ENCODE measurements at places on chromosomes 5 and 9. TPM values are rescaled to one million over a fixed set of nuclear protein-coding genes. Genes with fewer than 3 reads are reported as not detected.

The IFNB1 gene
- total RNA-seq = not detected

The ECM2 gene
- total RNA-seq = 0.12 TPM

The PFN3 gene
- total RNA-seq = not detected

The SEMA5A gene
- not detected for total RNA-seq

The NAIP gene
- total RNA-seq = 0.25 TPM

The CDKN2A gene
- not detected for total RNA-seq

The PGGT1B gene
- 24.3 TPM for total RNA-seq

The PLPP7 gene
- not detected for total RNA-seq

The PCDHB8 gene
- total RNA-seq = 0.25 TPM

The CDH12 gene
- total RNA-seq = not detected

Data from A549 treated with DMSO at 1 μM for 4 hours (cell line).